Esophagus squamous epithelium (tissue), 5 donors: ENCODE measurements at places on chromosomes 2 and 18.

DNA sequence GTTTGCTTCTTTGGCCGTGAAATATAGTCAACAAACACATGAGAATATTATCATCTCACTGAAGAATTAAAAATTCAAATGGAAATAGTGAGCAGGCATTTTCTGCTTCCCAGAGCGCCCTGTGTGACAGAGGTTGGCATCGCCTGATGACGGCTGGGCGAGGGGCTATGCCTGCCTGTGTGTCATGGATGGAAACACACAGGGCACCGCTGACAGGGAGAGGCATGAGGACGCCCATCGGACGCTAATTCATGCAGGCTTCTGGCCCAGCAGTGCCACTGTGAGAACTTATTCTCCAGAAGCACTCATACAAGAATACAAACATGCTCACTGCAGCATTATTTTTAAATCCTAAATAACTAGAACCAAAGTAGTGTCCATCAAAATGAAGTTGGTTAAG lies 61.4 kb upstream of the OTOS start:
- DNase-seq: no peak
- H3K27ac ChIP-seq: no peak overlapping the region
- H3K4me3 ChIP-seq: no peak overlapping the region
- no peaks in the 10 kb centered on the region for H3K4me1 ChIP-seq
- H3K27me3 ChIP-seq: no peaks in the 10 kb centered on the region

GRCh38 chr2:191869178-191869577 lies 22.3 kb upstream of the CAVIN2 start:
- no peak overlapping the region for H3K27ac ChIP-seq
- H3K4me3 ChIP-seq: no peak overlapping the region
- H3K4me1 ChIP-seq: peaks cover 17% of the 10 kb centered on the region
- H3K36me3 ChIP-seq: no peaks in the 10 kb centered on the region
- no peaks in the 10 kb centered on the region for H3K27me3 ChIP-seq

- H3K4me1 ChIP-seq: no peaks in the 10 kb centered on the region
- no peak for DNase-seq
- peaks cover 9% of the 10 kb centered on the region for H3K36me3 ChIP-seq
- H3K27ac ChIP-seq: peak overlapping the region; percentile 51
- H3K4me3 ChIP-seq: no peak overlapping the region
Measured at GRCh38 chr2:101843471-101843870, 146.0 kb downstream of the MAP4K4 start.

- DNase-seq: no peak
- H3K4me1 ChIP-seq: no peaks in the 10 kb centered on the region
- H3K27me3 ChIP-seq: no peaks in the 10 kb centered on the region
Measured at GRCh38 chr2:101883860-101884259, 107.9 kb upstream of the IL1R2 start.

DNA sequence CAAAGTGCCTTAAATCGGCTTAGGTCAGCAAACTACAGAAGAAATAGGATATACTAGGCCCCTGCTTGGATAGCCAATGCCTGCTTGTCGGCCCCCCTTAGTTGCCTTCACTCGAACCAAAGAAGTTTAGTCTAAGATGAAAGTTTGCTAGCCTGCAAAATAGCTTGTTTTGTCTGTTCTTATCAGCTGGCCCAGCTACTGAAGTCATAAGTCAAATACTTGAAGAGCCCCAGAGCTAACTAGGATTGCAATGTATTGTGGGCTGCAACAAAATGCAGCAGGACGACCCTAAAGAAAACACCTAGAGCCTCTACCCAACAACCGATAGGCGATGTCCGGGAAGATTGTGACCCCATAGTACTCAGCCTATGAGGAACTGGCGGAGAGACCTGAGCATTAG lies 183.5 kb upstream of the HS6ST1 start:
- H3K27ac ChIP-seq: no peak overlapping the region
- H3K27me3 ChIP-seq: no peaks in the 10 kb centered on the region
- no peak overlapping the region for H3K4me3 ChIP-seq
- DNase-seq: no peak

DNA sequence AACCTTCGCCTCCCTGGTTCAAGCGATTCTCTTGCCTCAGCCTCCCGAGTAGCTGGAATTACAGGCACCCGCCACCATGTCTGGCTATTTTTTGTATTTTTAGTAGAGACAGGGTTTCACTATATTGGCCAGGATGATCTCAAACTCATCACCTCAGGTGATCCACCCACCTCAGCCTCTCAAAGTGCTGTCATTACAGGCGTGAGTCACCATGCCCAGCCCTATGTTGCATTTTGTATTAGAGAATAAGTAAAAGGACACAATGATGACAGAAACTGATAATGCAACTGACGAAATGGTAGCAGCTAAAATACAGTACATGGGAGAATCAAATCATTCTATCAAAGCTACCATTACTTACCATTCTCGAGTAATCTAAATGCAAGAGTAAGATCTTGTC lies 276.7 kb downstream of the DSEL start:
- H3K27me3 ChIP-seq: no peaks in the 10 kb centered on the region
- no peaks in the 10 kb centered on the region for H3K36me3 ChIP-seq
- no peak for DNase-seq
- H3K4me1 ChIP-seq: no peaks in the 10 kb centered on the region

- DNase-seq: no peak
- H3K27me3 ChIP-seq: no peaks in the 10 kb centered on the region
- H3K27ac ChIP-seq: no peak overlapping the region
- H3K36me3 ChIP-seq: no peaks in the 10 kb centered on the region
- peaks cover 31% of the 10 kb centered on the region for H3K4me1 ChIP-seq
Measured at GRCh38 chr18:58041633-58042032, 2.4 kb upstream of the NEDD4L start.

- peaks cover 58% of the 10 kb centered on the region for H3K36me3 ChIP-seq
- H3K27ac ChIP-seq: peak overlapping the region; percentile 73
- H3K4me1 ChIP-seq: peaks cover 43% of the 10 kb centered on the region
- no peak overlapping the region for H3K4me3 ChIP-seq
Measured at GRCh38 chr2:217836901-217837491, 165.8 kb downstream of the TNS1 start.

- no peak for DNase-seq
- no peak overlapping the region for H3K4me3 ChIP-seq
- H3K27ac ChIP-seq: no peak overlapping the region
- H3K4me1 ChIP-seq: no peaks in the 10 kb centered on the region
- H3K36me3 ChIP-seq: no peaks in the 10 kb centered on the region
Measured at GRCh38 chr2:154403242-154403790, 295.2 kb upstream of the KCNJ3 start.

DNA sequence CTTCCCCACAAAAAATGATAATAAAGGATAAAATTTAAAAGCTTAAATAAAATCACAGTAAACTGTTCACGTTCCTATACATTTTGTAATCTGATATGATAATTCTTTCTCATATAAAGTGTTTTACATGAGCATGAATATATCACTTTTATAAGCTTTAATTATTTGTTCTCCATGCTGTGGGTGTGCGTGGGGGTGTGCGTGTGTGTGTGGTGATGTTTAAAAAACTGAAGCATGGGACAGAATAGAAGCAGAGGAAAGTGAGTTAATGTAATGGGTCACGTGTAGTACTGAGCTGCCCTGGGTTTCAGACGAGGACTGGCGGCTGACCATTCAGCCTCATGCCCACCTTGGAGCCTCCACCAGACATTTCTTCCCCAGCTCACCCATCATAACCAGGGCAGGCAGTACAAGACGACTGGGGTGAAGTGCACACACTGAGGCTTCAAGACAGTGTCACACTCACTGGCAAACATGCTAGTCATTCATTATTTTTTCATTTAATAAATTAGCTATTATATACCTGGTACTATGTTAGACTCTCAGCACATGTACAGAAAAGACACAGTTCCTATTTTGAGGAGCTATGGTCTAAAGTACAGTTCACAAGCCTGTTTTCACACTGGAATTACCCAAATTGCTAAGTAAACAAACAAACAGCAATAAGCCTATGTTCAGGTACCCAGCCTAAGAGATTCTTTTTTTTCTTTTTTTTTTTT lies 97.2 kb upstream of the LPIN2 start:
- no peaks in the 10 kb centered on the region for H3K36me3 ChIP-seq
- no peak overlapping the region for H3K4me3 ChIP-seq
- peaks cover 6% of the 10 kb centered on the region for H3K4me1 ChIP-seq
- no peaks in the 10 kb centered on the region for H3K27me3 ChIP-seq
- H3K27ac ChIP-seq: no peak overlapping the region

- no peaks in the 10 kb centered on the region for H3K36me3 ChIP-seq
- no peak overlapping the region for H3K27ac ChIP-seq
- no peak for DNase-seq
Measured at GRCh38 chr2:195498176-195498575, 158.8 kb upstream of the SLC39A10 start.

- H3K4me3 ChIP-seq: no peak overlapping the region
- H3K27ac ChIP-seq: no peak overlapping the region
- no peaks in the 10 kb centered on the region for H3K36me3 ChIP-seq
- no peaks in the 10 kb centered on the region for H3K27me3 ChIP-seq
- H3K4me1 ChIP-seq: no peaks in the 10 kb centered on the region
Measured at GRCh38 chr2:51528156-51528555, 496.2 kb upstream of the NRXN1 start.

- H3K36me3 ChIP-seq: no peaks in the 10 kb centered on the region
- no peaks in the 10 kb centered on the region for H3K27me3 ChIP-seq
- peaks cover 3% of the 10 kb centered on the region for H3K4me1 ChIP-seq
- DNase-seq: no peak
- no peak overlapping the region for H3K27ac ChIP-seq
Measured at GRCh38 chr18:70374154-70374553, 85.3 kb downstream of the SOCS6 start.

DNA sequence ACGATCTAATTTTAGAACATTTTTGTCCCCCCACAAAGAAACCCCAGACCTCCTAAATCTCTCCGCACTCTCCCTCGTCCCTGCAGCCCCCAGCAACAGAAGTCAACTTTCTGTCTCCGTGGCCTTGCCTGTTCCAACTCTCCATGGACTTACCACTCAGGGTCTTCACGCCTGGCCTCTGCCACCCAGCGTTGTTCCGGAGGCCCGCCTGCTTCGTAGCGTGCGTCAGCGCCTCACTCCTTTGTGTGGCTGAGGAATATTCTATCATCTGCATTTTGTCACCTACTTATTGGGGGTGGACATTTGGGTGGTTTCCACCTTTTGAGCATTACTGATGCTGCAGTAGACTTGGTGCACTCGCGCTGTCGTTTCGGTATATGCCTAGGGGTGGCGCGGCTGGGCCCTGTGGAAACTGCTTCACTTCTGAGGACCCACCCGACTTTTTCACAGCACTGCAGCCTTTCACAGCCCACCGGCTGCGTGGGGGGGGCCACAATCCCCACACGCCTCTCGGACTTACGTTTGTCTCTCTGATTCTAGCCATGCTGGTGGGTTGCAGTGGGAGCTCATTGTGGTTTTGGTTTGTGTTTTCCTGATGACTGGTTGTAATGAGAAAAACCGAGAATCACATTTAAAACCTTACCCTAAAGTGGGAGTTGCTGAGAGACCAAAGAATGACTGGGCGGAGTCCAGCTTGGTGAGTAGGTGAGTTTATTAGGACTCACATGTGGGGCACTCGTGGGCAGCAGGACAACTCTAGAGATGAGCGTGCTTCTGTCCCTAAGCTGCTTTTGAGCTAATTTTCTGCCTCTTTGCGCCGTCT lies 1.4 kb upstream of the HSBP1L1 start:
- DNase-seq: no peak
- peaks cover 9% of the 10 kb centered on the region for H3K36me3 ChIP-seq
- H3K4me1 ChIP-seq: peaks cover 16% of the 10 kb centered on the region
- no peaks in the 10 kb centered on the region for H3K27me3 ChIP-seq

- H3K4me3 ChIP-seq: no peak overlapping the region
- no peak for DNase-seq
- no peaks in the 10 kb centered on the region for H3K36me3 ChIP-seq
- H3K27ac ChIP-seq: no peak overlapping the region
Measured at GRCh38 chr2:230960026-230960425, 35.0 kb upstream of the GPR55 start.

GRCh38 chr2:151097895-151098294 lies 163.8 kb downstream of the RBM43 start:
- no peaks in the 10 kb centered on the region for H3K4me1 ChIP-seq
- no peaks in the 10 kb centered on the region for H3K27me3 ChIP-seq
- H3K36me3 ChIP-seq: no peaks in the 10 kb centered on the region
- no peak overlapping the region for H3K4me3 ChIP-seq

- no peak overlapping the region for H3K4me3 ChIP-seq
- no peak for DNase-seq
- no peaks in the 10 kb centered on the region for H3K36me3 ChIP-seq
Measured at GRCh38 chr18:59360381-59360780, 1.3 kb upstream of the LMAN1 start.

- H3K4me1 ChIP-seq: peaks cover 12% of the 10 kb centered on the region
- H3K4me3 ChIP-seq: no peak overlapping the region
- H3K27ac ChIP-seq: peak overlapping the region; percentile 89
Measured at GRCh38 chr18:23238651-23239349, 103.5 kb downstream of the CABLES1 start.

- H3K27me3 ChIP-seq: peaks cover 4% of the 10 kb centered on the region
- no peaks in the 10 kb centered on the region for H3K36me3 ChIP-seq
- no peak overlapping the region for H3K4me3 ChIP-seq
- H3K27ac ChIP-seq: no peak overlapping the region
Measured at GRCh38 chr18:59813942-59814341, 85.9 kb upstream of the PMAIP1 start.

GRCh38 chr2:69741229-69741574 lies 732 bp upstream of the ANXA4 start:
- H3K36me3 ChIP-seq: no peaks in the 10 kb centered on the region
- DNase-seq: peak; percentile 9
- H3K4me1 ChIP-seq: peaks cover 71% of the 10 kb centered on the region
- H3K27ac ChIP-seq: peak overlapping the region; percentile 99

DNA sequence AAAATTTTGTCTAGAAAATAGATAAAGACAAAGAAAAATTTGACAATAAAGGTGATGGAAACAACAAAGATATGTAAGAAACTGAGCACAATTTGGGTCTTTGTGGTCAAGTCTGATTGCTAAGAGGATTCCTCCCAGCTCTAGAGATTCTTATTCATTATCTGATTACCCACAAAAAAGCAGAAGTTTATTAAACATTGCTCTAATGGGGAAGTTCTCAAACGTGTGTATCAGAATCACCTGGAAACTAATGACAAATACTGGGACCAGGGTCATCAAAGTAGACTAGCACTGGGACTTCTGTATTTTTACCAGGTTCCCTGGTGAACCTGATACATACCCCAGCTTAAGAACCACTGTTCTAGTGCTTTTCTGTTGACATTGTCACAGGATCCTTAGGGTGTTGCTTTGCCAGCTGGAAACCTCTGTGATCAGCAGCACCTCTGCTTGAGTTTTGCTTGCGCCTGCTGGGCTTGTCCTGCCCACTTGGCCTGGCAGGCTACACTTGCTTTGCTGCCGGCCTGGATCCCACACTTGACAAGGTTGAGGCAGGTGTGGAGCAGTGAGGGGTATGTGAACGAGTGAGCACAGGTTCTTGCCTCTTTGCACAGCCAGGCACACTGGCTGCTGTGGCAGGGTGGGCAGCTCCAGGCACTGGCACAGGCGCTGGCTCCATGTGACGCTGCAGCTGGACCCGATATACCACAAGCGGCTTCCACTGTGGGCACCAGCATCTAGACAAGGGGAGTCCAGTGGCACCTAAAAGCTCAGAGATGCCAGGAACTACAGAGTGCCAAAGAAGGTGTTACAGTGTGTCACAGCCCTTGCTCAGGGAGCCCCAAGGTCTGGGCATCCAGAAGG lies 6.2 kb upstream of the GORASP2 start:
- H3K27me3 ChIP-seq: no peaks in the 10 kb centered on the region
- no peak overlapping the region for H3K4me3 ChIP-seq
- H3K4me1 ChIP-seq: peaks cover under 1% of the 10 kb centered on the region
- no peak overlapping the region for H3K27ac ChIP-seq
- no peak for DNase-seq
- no peaks in the 10 kb centered on the region for H3K36me3 ChIP-seq
